ENCODE measurements at places on chromosomes 4 and X.

GRCh38 chr4:17877661-17878060 is 66.9 kb downstream of the NCAPG start:
- DNase-seq = no peak

GRCh38 chr4:107036584-107037198 is 578 bp upstream of the DKK2 start:
- no peak for DNase-seq

DNA sequence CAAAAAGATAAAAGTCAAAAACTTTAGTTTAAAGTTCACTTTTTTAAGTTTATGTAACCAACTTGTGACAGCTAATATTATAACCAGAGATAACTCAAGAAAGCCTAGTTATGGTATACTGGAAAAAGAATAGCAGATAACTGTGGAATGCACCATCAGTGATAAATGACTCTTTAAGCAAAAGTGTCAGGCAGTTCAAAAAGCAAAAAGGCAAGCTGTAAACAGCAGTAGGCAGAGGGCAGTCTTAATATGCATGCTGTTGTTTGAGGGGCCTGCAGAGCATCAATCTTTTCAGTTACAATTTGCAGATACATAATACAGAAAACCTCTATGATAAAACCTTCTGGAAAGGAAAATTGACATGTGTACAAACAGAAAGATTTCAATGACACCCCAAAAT is 81.8 kb upstream of the JADE1 start:
- DNase-seq = no peak

DNA sequence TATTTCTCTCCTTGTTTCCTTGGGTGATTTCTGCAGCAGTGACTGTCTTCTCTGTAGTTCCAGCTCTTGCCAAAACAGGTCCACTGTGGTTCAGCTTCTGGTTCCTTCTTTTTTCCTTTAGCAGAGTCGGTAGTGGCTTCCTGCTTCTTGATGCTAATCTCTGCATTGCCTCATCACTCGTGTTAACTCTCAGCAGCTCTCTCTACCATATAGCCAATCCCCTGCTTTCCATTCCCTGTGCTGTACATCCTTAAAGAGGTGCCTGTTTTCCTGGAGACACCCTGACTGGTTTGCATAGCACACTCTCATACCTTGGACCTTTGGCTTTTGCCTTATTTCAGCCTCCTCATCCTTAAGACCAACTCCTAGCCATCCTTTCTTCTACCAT is 191.2 kb upstream of the LNX1 start:
- DNase-seq = no peak

DNA sequence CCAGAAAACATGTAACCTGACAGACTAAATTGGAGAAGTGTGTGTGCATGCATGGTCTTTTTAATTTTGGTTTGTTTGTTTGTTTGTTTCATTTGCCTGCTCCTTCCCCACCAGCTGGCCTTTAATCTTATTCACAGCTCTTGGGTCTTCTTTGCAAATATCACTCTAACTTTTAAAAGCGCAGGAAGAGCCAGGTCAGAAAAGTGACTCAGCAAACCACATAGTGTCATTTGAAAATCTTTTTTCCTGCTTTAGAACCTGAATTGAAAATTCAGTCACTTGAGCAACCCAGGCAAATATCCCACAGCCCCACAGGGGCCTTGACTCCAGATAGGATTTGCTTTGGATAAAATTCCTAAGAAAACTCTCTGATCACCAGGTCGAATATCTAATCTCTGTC is 4.6 kb downstream of the TMEM255A start:
- no peak for DNase-seq

GRCh38 chrX:65536291-65536690 is 1.7 kb upstream of the LAS1L start:
- DNase-seq = no peak

- no peak for DNase-seq
Observed at GRCh38 chr4:21856301-21856700, 92.3 kb downstream of the KCNIP4 start.

GRCh38 chrX:103878466-103879122 is 46.5 kb upstream of the RAB9B start:
- no peak for DNase-seq

GRCh38 chr4:98110214-98110613 is 33.1 kb downstream of the STPG2 start:
- no peak for DNase-seq
